GM13976 (cell line): ENCODE measurements at places on chromosomes 3 and 15.

- DNase-seq, result no peak
Observed at GRCh38 chr3:180694321-180694720, 15.0 kb upstream of the CCDC39 start.

DNA sequence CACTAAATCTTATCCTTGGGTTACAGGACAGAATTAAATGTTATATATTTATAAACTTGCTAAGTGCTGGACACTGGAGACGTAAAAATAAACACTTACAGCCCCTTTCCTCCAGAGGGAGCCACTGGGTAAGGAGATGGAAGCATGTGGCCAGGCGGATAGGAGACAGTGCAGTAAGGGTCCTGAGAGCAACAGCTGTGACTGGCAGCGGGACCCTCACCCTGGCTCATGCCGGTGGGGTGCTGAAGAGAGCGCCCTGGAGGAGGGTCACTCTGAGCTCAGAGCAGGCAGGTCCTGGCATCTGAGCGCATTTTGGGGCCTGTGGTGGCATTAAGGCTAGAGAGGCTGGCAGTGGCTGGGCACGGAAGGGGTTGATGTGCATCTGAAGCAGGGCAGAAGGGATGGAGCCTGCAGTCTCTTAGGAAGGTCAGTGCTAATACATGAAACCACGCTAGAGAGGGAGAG is 16.0 kb downstream of the SEC61A1 start:
- DNase-seq, result peak; percentile 61

DNA sequence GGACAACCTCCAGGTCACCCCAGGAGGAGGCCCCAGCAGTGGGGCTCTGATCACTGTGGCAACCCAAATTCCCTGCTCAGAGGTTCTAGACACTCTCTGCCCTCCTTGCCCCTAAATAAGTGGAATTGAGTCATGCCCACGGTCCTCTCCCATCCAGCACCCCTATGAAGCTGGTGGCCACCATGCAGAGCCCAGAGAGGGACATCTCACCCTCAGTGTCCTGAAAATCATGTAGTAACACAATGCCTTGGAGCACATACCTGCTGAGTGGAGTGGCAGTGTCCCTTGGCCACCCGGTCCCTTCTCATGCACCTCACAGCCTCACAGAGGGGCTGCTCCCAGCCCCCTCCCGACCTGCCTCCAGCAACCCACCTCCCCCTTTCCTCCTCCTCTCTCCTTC is 114.3 kb upstream of the MEF2A start:
- peak; percentile 24 for DNase-seq

DNA sequence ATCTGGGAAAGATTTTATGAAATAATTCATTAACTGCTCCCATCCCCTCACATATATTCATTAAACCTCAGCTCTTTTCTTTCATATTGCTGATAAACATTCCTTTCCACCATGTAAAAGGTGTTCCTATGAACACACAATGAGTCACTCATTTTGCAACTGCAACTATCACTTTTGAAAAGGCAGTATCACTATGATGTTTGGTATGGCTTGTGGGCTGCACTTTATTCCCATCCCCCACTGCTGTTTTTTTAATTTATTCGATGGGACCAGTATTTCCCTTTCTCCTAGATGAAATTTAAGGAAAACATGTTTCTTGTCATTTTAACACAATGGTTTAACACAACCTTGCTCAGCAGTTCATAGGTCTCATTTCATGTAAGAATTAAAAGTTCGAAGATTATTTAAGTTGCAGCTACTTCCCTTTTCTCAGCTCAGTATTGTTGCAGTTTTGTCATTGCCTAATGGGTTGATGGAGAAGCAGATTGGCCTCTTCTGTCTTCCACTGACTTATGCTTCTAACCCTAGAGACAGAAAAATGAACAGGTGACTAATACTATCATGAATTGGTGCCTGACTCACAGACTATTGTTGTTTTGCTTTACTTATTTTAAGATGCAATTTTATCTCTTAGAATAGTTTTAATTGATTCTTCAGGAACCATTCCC is 280.3 kb downstream of the ZPLD1 start:
- DNase-seq, result peak; percentile 52

GRCh38 chr3:40332684-40333083 is 23.2 kb downstream of the EIF1B start:
- no peak for DNase-seq

- DNase-seq, result no peak
Observed at GRCh38 chr3:28853830-28854229, 427.0 kb upstream of the RBMS3 start.

DNA sequence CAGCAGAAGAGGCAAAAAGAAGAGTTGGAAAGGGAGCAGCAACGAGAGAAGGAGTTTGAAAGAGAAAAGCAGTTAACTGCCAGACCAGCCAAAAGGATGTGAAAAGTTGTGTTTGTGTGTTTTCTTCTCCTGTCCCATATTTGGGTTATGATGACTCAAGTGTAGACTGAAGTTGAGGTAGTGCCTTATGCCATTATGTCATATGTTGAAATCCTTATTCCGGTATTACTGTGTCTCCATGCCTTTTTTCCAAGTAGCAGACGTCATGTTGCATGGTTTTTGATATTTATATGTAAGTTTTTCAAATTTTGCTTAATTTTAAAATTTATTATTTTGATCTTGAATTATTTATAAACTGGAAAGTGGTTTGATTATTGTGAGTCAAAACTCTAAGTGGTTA is 19.2 kb downstream of the BLOC1S6 start:
- no peak for DNase-seq

GRCh38 chr3:105730801-105731354 is 137.9 kb downstream of the CBLB start:
- no peak for DNase-seq

- no peak for DNase-seq
Observed at GRCh38 chr15:75620841-75621391, 4.6 kb downstream of the SNUPN start.

- DNase-seq, result no peak
Observed at GRCh38 chr3:98702166-98702565, 61.0 kb upstream of the ST3GAL6 start.

DNA sequence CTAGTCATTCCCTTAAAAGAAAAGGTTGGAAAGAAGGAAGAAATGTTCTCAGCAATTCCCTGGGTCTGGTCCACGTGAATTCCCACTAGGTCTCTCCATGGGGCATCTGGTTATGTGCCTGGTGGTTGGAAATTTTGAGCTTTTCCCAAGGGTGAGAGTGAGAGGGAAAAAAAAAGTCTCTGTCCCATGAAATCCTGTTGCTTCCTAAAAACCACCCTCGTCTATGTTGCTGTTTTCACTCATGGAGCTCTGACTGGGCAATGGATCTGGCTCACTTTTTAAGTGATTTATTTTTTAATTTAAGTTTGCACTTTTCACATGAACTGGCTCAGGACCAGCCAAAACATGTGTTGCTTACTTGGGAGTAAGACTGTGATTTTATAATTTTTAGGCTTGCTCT is 190.1 kb downstream of the CHST2 start:
- no peak for DNase-seq

DNA sequence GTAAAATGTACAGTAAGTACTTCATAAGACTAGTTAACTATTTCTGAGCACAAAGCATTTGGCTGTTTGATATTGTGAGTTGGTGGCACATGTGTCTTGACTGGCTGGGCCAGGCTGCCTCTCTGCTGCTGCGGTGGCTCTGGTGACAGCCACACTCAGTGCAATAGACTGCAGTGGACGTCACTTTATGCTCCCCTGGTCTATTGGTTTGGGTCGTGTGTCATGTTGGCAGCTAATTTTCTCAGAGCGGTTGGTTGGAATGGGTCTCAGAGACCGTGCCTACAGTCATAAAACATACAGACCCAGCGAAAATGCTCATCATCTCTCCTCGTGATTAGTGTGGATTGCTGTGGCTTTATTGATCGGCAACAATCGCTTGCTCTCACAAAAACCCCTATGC is 71.3 kb downstream of the SV2B start:
- DNase-seq, result no peak

GRCh38 chr3:23474580-23475357 is 271.6 kb downstream of the UBE2E2 start:
- DNase-seq, result no peak

DNA sequence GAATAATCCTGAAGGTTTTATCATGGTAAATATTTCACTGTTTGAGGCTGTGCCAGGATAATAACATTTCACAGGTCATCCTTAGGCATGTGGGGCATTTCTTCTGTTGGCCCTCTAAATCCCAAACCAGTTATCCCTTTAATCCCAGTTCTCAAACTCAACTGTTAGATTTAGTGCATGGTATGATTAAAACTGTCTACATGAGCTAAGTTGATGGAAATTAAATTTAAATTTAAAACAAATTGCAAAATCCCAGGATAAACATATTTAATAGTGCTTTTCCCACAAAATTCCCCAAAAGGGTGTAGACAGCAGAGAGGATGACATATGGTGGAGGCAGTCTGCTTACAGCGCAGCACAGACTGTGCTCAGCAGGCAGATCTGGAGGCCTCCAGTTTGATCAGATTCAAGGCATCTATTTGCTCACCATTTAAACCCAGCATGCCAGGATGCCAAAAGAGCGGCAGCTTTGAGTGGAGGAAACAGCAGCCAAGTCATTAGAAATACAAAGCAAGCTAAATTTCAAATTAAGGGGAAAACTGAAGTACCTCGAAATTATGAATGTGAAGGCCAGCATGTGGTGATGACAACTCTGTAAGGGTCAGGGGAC is 325.8 kb downstream of the KCNH8 start:
- DNase-seq, result no peak

DNA sequence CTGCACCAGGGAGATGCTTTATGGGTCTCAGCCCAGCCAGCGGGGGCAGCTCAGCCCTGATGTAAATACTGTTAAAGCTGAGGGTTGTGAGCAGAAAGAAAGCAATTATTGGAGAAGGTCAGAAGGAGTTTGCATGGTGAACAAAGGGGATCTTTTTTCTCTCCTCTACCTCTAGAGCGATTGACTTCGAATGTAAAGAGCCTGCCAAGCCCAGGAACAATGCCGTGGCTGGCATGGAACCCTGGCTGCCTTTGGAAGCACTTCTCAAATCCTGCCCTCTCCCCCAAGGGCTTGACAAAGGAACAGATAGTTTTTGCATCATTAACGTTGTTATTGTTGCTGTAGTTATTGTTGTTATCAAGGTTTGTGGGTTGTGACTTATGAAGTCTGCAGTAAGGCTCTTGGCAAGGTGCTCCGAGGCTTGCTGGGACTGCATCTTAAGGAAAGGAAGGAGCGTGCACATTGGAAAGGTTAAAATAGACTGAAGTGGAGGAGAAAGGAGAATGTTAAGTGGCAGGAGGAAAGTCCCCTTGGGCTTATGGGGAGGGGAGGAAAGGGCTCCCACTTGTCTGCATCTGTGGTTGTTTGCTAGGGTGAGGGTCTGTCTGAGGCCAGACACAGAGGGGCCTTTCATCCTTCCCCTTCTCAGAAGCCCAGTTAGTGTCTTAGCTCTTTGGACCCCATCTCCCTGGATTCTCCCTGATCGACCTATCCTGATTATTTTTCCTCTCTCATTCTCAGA is 16.7 kb downstream of the PDIA5 start:
- peak; percentile 25 for DNase-seq

DNA sequence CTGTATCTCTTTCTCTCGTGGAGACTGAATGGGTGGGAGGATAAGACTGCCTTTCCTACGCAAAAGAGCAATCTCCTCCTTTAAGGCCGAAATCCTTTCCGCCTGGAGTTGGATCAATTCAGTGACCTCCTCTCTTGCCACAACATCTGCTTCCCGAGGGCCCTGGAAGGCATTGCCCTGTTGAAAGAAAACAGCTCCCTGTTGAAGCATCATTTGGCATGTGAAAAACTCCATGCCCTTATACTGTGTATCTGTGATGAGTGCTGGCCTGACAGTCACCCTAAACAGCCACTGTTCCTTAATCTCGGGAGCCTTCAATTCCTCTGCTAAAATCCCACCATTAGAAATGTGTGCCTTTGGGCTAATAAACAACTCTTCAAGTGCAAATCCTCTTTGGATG is 80.2 kb downstream of the BOC start:
- DNase-seq, result no peak

DNA sequence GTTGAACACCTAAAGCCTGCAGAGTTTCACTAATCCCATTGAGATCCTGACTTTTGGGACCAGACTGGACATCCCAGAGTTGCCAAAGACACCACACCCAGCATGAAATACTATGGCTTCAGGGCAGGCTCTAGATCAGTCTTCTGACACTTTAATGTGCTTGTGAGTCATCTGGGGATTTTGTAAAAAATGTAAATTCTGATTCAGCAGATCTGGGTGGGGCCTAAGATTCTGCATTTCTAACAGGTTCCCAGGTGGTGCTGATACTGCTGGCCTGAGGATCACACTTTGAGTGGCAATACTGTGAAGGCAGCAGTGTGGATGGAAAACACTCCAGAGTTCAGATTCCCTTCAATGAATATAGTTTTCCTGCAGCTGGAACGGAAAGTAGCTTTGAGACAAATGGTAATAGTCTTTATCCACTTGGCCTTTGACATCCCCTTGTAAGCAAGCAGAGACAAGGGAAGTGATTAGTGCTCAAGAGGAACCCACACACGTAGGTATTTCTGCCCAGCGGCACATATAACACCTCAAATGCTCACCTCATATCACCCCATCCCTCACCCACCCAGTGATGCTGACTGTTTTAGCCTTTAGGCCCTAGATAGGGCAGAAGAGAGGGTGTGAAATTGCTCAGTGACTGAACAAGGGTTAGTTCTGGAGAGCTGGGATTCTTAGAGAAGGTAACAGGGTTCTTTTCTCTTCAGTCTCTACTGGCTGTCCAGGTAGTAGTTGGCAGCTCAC is 51.5 kb upstream of the GSK3B start:
- DNase-seq, result peak; percentile 31

DNA sequence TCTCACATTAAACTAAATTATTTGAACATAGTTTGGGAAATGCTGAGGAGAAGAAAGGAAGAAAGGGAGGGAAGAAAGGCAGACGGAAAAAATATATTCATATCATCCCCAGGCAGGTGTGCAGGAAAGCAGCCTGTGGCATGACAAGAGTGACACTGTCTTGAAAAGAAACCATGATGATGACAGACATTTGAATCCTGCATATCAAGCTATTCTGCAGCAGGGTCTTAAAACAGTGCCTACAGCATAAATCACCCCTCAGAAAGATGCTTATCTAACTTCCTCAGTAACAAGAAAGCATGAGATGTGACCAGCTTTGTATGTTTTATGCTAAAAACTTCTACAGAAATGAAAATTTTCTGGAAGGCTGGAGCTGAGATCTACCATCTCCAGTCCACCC is 144.5 kb upstream of the GRM7 start:
- no peak for DNase-seq

DNA sequence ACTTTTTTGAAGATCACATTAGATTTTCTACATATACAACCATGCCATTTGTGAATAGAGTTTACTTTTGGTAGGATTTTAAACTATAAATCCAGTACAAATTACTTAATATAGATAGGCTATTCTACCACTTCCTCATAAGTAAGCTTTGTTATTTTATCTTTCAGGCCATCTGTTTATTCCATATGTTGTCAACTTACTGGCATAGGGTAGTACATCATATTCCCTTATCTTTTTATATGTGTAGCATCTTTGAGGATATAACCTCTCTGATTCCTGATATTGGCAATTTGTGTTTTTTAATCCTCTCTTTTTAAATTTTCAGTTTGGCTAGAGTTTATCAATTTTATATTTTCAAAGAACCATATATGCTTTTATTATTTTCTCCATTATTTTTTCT is 515.4 kb downstream of the DIPK2A start:
- no peak for DNase-seq
